ENCODE measurements at places on chromosomes 12 and 14. TPM values are rescaled to one million over a fixed set of nuclear protein-coding genes. Genes with fewer than 3 reads are reported as not detected.

DNA sequence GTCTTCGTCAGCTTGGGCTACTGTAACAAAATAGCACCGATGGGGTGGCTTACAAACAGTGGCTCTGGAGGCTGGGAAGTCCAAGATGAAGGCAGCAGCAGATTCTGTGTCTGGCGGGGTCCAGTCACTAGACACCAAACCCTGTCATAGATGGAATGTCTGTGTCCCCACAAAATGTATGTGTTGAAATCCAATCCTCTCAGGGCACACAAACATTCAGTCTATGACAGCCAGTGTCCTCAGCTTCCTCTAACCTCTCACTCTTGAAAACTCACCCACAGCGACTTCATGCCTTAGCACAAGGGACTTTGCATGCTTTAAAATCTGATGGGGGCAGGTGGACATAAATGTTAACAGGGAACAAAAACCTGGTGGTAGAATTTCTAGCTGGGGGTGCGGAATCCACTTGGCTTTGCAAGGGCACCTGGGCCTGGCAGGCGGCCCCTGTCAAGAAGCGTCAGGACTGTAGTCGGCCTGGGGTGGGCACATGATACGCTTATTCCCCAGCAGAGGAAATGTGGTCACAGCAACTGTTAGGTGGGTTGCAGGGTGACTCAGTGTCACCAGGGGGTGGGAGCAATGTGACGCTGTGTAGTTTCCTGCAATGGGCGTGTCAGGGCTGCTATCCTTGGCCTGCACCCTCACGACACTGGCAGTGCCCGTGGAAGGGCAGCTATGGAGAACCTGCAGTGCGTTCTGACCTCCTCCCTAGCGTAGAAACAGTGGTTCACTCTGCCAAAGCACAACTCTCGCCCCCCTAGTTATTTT lies 17.7 kb downstream of the RIN3 start:
- DNase-seq: no peak

DNA sequence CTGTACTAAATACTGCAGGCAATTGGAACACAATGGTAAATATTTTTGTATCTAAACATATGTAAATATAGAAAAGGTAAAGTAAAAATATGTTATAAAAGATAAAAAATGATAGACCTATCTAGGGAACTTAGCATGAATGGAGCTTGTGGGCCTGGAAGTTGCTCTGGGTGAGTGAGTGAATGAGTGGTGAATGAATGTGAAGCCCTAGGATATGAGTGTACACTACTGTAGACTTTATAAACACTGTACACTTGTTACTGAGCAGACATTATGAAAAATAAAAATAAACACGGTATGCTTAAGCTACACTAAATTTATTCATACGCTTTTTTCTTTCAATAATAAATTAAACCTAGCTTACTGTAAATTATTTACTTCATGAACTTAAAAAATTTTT lies 7.8 kb downstream of the FNTB start:
- DNase-seq: no peak

- no peak for DNase-seq
Observed at GRCh38 chr12:19130224-19131024, 891 bp downstream of the PLEKHA5 start.

- DNase-seq: no peak
Observed at GRCh38 chr12:12901158-12901791, 9.9 kb downstream of the GPRC5A start.

- DNase-seq: peak; percentile 18
Observed at GRCh38 chr14:22598896-22599244, 770 bp downstream of the ABHD4 start.

DNA sequence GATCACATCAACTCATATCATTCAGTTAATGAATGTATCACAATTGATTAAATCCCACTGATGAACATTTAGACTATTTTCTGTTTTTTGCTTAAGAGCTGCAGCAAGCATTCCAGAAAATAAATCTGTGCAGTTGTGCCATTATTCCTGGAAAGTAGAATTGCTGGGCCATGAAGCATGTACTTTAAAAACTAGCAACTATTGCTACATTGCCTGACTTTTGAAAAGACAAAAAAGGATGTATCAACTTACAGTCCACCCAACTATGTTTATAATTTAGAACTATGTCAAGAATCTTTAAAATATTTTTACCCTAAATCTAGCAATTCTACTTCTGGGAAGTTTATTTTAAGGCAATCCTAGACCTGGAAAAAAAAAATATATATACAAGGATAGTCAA lies 33.4 kb upstream of the ERGIC2 start:
- DNase-seq: no peak

DNA sequence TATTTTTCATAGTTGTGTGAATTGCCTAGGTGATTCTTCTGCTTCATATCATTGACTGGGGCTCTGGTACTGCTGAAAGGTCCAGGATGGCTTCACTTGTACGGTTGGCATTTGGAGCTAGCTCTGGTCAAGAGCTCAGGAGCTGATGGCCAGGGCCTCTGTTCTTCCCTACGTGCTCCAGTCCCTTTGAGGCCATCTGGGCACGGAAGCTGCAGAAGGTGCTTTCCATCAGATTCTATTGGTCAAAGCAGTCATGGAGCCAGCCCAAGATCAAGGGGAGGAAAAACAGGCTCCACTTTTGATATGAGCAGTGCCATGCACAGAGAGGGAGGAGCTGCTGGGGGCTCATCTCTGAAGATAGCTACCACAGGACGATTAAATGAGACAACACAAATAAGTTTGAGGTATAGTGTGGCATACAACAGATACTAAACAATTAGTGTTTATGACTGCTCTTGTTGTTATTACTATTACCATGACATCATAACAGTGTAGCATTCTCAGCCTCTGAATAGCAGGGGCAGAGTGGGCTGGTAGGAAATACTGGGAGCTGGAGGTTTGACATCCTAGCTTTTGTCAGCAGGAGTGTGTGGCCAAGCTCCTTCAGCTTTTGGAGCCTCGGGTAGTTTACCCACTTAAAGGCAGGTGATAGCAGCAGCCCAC lies 10.4 kb downstream of the KRT83 start:
- no peak for DNase-seq

- DNase-seq: no peak
Observed at GRCh38 chr12:11162502-11162901, 8.5 kb upstream of the SMIM10L1 start.

- no peak for DNase-seq
Observed at GRCh38 chr12:89101440-89101839, 250.9 kb downstream of the DUSP6 start.

- no peak for DNase-seq
Observed at GRCh38 chr12:112349431-112349830, 32.8 kb downstream of the HECTD4 start.

DNA sequence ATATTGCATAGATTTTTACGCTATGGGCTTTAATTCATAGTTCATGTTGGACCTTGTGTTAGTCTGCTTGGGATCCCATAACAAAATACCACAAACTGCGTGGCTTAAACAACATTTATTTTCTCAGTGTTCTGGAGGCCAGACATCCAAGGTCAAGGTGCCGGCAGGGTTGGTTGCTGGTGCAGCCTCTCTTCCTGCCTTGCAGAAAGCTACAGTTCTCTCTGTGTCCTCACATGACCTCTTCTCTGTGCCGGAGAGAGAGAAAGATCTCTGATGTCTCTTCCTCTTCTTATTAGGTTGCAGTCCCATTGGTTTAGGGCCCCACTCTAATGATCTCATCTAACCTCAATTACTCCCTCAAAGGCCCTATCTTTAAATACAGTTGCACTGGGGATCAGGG lies 170.5 kb downstream of the IPO8 start:
- no peak for DNase-seq

GRCh38 chr12:131607658-131608447 lies 103.0 kb upstream of the SFSWAP start:
- no peak for DNase-seq

GRCh38 chr12:103978384-103978982 lies 12.8 kb downstream of the TDG start:
- no peak for DNase-seq

- no peak for DNase-seq
Observed at GRCh38 chr14:54967496-54967895, 59.4 kb downstream of the WDHD1 start.

- no peak for DNase-seq
Observed at GRCh38 chr12:4736091-4736490, 15.9 kb downstream of the GALNT8 start.

- peak; percentile 80 for DNase-seq
Observed at GRCh38 chr14:75232597-75232996, 46.0 kb upstream of the FOS start.

- no peak for DNase-seq
Observed at GRCh38 chr14:102593825-102594137, 1.3 kb downstream of the RCOR1 start.

DNA sequence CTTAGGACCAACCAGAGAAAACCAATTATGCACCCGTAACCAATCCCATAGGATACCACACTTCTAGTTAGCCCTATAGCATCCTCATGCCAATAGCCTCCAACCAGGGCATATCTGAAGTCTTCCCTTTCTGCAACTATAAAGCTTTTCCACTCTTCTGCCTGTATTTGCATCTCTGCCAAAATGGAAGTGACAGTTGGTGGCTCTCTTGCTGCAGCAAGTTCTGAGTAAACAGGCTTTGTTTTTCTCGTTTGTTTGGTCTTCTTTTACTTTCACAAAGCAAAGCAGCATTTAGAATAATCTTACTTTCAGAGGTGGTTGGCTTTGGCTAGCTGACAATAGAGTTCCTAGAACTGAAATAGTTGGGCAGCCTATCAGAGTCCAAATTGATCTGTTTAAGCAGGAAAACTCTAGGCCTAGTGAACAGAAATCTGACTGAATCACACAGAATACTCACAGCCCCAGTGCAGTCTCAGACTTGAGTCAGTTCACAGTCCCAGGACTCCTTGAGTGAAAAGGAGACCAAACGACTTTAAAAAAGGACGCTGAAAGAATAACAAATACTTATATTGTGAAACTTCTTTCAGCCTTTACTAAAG lies 1029.7 kb upstream of the LRFN5 start:
- no peak for DNase-seq

DNA sequence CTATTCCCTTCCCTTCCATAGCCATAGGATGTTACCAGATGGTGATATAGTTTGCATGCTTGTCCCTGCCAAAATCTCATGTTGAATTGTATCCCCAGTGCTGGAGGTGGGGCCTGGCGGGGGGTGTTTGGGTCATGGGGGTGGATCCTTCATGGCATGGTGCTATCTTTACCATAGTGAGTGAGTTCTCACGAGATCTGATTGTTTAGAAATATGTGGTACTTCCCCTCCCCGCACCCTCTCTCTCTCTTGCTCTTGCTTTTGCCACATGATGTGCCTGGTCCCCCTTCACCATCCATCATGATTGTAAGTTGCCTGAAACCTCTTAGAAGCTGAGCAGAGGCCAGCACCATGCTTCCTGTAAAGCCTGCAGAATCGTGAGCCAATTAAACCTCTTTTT lies 181.3 kb downstream of the CAND1 start:
- DNase-seq: no peak

GRCh38 chr14:94088516-94088915 lies 7.4 kb downstream of the IFI27L1 start:
- no peak for DNase-seq

GRCh38 chr12:92218394-92219077 lies 72.9 kb upstream of the BTG1 start:
- DNase-seq: no peak

DNA sequence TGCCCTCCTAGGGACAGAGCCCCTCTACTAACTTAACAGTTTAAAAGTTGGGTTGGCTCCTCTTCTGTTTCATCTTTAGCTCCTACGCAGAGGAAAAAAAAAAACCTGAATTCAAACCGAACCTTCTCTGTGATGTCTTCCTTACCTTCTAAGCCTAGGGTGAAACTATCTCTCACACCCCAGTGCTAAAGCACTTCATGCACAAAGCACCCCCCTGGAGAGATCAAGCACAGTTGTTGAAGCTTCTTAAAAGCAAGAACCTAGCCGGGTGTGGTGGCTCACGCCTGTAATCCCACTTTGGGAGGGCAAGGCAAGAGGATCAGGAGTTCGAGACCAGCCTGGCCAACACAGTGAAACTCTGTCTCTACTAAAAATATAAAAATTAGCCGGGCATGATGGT lies 37.6 kb downstream of the CORO1C start:
- no peak for DNase-seq

DNA sequence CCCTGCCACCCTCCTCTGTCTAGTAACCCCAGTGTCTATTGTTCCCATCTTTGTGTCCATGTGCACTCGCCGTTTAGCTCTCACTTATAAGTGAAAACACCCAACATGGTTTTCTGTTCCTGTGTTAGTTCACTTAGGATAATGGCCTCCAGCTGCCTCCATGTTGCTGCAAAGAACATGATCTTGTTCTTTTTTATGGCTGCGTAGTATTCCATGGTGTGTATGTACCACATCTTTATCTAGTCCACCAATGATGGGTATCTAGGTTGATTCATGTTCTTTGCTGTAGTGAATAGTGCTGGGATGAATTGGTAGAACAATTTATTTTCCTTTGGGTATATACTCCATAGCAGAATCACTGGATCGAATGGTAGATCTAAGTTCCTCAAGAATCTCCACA lies 51.0 kb upstream of the RFLNA start:
- DNase-seq: no peak

DNA sequence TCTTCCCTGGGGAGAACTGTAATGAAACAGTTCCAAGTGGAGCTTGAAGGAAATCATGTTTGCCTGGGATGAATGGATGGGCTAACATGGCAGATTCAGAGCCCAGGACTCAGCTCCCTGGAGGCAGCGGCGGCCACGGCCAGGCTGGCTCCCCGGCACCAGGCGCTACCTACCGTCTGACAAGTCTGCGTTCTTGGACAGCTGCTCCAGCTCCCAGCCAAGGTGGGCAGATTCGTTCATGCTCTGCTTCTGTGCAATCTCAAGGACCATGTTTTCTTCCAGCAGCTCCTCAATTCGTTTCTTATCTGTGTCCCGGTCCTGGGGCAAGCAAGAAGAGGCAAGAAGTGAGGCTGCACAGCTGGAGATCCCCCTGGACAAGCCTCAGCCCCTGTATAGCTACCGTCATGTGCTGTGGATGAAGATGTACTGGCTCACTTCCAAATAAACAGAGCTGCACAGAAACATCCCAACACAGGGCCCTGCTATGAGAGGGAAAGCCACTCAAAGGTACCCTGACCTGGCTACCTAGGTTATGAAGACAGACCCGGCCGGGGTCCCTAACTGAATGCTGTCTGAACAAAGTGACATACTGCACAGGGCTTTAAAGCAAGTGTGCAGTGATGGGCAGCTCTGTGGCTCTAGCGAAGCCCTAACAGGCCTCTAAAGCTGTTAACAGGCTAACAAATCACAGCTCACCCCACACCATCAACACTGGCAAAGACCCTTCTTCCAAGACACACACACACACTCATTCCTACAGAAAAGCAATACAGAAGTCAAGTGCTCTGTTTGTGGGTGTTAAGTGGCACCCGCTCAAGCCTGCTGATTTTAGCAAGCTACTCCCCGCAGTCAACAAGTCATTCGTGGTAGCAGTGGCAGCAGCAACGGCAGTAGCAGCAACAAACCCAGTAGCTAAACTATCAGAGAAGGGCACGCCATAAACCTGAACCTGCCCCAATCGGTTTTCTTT lies 80.4 kb upstream of the GPR68 start:
- DNase-seq: no peak

The ADAMTS20 gene
- not detected for total RNA-seq

The CLEC14A gene
- total RNA-seq: not detected

The HOXC4 gene
- total RNA-seq: not detected

The GZMB gene
- not detected for total RNA-seq

The ZBTB42 gene
- total RNA-seq: 11.6 TPM

The EIF2S3B gene
- 1.4 TPM for total RNA-seq

The RBP5 gene
- 1.2 TPM for total RNA-seq

The LRRC43 gene
- not detected for total RNA-seq

The CPSF2 gene
- total RNA-seq: 71.9 TPM

The RIMBP2 gene
- not detected for total RNA-seq

The PLEKHD1 gene
- total RNA-seq: 0.30 TPM

The ACTN1 gene
- 70.8 TPM for total RNA-seq

The PTPRO gene
- 7.8 TPM for total RNA-seq

The PMEL gene
- total RNA-seq: not detected

The A2M gene
- total RNA-seq: 3.1 TPM

The SARNP gene
- 47.7 TPM for total RNA-seq

The OR6C68 gene
- total RNA-seq: not detected

The KLHDC1 gene
- total RNA-seq: 13.6 TPM
